ENCODE measurements at places on chromosomes 13 and 19.

DNA sequence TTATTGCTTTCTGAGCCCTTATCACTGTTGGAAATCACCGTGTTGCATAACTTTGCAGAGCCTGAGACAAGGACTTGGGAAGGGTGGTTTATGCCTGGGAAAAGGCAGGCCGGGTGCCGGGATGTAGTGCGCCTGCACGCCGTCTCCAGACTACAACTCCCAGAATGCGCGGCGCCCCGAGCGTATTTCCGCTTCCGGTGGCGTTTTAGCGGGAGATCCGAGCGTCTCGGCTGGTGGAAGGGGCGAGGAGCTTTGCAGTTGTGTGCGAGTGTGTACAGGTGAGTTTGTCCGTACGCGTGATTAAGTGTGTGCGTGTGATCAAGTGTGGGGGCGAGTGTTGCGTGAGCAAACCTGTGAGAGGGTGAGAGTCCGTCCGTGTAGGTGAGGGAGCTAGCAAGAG, 75.4 kb downstream of the PEG3 start:
- no peak for DNase-seq

DNA sequence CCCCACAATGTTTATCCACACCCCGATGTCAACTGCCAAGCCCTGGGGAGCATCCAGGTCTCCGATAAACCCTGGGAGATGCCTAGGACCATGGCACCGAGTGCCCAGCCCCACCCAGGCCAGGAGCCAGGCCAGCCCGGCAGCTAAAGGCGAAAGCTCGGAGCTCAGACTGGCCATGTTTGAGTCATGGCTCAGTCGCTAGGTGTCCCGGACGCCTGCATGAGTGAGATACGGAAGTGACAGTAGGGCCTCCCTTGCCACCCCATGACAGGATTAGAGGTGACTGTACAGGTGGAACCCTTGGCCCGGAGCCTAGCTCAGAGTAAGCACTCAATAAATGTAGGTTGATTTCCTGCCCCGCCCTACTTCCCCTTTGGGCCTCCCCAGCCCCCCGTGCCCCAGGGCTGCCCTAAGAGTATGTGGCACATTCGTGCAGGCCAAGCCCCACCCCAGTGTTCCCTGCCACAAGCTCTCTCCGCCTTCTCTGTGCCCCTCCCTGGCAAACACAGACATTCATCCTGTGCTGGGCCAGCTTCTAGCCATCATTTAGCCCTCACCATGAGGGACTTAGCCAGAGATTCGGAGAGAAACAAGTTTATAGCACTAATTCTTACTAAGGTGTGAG, 5.8 kb upstream of the TPM4 start:
- DNase-seq, result peak; percentile 98

DNA sequence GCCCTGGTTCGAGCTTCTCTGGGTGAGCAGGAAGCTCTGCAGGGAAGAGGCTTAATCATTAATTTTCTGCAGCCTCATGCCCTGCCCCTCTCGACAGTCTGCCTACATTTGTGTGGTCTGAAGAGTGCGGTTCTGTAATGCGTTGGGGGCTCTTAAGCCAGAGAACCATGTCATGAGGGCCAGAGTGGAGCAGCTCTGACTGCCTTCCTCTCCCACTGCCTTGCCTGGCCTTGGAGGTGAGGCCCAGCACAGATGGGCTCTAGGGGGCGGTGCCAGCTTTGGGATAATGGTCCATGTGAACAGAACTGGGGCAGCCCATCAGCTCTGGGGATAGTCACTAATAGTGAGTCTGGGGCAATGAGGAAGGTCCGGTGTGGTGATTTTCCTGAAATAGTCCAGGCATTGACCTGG, 5.7 kb downstream of the FGF9 start:
- DNase-seq, result no peak

DNA sequence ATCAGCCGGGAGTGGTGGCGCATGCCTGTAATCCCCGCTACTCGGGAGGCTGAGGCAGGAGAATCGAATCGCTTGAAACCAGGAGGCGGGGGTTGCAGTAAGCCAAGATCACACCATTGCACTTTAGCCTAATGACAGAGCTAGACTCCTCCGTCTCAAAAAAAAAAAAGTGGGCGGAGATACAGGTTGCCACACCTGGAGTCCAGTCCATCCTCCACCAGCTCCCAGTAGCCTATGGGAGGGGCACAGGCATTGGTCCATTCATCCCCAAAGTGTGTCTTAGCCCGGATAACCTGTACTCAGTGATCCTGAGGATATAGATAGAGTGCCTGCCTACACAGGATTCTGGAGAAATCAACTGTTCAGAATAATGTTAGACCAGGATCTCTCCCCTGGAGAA, 3.4 kb upstream of the DOT1L start:
- DNase-seq, result no peak

DNA sequence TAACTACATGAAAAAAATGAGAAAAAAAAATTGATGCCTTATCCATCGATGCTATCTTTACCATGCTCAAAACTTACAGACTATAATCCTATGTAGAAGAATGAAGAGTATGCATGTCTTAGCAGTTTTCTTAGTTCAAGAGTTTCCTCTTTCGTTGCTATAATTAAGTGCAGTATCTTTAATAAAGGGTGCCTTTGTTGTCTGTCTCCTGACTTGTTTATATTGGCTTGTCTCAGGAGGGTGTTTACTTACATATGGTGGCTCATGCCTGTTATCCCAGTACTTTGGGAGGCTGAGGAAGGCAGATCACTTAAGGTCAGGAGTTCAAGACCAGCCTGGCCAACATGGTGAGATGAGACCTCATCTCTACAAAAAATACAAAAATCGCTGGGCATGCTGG, 44.3 kb downstream of the MTMR6 start:
- DNase-seq, result no peak

DNA sequence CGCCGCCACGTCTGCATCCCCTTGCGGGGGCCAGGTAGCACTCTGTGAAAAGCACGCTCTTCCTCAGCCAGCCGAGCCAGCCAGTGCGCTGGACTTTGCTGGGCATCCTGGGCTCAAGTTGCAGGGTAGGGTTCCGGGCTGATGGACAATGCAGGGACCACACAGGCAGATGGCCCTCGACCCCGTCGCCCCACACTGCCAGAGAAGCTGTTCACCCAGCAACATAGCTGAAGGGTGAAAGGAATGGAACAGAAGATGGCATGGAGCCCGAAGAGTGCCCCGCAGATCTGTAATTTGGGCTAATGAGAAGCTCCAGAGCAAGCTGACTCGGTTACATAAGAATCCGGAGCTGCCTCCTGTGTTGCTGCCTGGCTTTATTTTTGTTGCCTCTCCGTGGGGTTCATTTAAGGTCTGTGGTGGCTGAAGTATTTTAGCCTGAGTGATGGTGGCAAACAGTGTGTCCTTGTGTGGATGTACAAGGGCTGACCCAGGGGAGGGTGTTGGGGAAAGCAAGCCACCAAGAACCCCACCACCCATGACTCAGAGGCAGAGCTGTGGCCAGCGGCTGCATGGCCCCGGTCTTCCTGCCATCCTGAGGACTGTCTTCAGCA, 105.8 kb downstream of the SOX1 start:
- no peak for DNase-seq

DNA sequence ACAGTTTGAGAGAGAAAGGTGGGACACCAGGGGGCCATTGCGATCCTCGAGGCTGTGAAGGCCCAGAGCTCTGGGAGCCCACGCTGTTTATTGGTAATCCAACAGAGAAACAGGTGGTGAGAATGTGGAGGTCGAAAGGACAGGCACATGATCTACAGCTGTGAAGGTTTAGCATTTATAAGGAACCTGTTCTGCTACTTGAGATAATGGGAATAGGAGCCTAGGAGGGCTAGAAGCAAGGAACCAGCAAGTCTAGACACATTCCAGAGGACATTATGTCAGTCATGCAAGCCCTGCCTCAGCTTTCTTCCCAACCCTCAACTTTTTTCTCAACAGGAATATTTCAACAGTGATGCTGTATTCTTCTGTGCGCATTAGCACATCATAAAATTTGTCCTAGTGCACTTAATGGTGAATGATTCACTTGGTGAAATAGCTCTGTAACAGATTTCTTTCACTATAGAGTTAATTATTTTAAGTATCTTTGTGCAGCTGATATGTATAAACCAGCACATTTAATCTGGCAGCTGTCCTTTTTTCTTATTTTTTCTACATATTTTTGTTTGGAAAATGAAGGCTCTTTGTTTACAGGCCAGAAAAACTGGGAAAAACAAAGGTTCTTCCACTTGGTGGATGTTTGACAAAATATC, 25.4 kb downstream of the ZNF90 start:
- no peak for DNase-seq

DNA sequence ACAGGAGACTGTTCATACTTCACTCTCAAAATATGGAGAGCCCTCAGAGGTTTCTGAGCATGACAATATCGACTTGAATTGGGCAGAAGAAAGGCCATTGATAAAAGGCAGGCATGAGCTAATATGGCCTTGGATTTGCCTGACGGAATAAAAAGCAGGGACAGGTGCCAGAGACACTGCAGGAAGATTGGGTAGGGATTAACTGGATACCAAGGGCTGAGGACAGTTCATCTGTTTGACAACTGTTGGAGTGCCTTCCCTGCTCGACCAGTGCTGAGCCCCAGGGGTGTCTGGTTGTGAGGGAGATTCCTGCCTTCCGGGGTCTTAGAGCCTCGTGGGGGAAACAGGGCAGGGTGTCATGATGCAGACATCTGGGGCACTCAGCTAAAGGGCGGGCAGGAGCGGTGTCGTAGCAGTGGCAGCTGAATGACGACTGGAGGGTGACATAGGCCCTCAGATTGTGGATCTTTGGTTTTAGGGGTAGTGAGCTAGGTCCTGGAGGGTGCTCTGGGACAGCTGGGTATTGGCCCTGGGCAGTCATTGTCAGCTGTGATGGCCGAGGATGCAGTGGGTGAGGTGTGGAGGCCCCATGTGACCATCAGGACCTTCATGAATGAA, 12.3 kb downstream of the GATAD2A start:
- no peak for DNase-seq

DNA sequence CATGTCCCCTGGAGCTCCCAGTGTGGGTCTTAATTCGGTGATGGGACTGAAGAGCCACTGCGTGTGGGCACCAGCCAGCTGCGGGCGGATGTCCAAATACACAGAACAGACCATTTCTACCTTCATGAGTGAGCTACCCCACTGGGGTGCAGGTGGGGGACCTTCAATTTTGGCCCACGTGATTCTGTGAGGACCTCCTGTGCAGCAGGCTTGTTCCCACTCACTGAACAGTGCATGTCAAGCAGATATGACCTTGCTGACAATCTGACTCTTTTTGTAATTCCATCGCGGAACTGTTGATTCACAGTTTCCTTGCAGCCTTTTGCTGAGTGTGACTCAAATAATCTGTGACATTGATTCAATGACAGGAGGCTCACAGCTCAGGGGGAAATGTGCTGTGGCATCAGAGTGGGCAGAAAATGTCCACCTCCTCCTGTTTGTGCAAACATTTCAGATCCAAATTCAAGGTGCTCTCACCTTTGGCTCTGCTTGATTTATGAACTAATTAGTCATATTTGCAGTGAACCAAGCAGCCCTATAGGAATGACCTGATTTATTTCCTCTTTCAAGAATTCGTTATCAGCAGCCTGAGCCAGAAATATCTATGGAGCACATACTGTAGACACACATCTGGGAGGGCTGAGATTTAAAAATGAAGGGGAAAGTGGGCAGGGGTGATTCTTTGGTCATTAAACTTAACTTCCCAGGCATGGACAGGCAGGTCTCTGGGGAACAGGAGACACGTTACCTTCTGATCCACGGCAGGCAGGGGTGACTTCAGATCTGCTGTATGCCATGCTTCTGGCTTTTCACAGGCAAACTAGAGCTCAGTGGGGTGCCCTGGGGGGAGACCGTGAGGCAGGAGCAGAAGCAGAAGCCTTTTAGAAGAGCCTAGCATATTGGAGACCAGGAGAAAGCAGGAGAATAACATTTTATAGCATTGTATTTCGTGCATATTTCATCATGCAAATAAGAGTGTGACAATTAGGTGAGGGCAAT, 170.0 kb upstream of the KL start:
- DNase-seq, result no peak

DNA sequence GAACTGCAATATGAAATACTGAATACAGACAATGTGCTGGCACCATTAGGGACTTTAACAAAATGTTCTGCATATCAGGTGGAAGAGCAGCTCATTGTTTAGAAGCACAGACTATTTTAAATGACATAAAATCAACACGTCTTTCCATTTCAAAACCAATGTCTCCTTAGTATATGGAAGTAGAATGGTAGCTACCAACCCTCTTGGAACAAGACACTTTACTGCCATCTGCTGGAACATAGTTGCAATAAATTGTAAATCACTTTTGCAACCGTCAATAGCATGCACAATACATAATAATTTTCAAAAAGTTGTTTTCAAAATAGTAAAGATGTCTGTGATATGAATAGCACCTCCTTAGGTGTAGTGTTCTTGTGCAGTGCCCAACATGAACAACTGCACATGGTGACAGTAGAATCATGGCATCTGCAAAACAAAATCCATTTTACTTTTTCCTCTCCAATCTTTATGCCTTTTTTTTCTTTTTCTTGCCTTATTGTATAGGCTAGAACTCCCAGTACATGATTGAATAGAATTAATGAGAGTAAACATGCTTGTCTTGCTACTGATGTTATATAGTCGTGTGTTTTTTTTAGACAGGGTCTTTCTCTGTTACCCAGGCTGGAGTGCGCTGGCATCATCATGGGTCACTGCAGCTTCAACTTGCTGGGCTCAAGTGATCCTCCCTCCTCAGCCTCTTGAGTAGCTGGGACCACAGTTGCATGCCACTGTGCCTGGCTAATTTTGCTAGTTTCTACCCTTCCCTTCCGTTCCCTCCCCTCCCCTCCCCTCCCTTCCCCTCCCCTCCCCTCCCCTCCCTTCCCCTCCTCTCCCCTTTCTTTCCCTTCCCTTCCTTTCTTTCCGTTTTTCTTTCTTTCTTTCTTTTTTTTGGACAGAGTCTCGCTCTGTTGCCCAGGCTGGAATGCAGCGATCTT, 7.8 kb upstream of the LYPD5 start:
- DNase-seq, result no peak

GRCh38 chr19:792306-792885, 4.9 kb upstream of the PTBP1 start:
- DNase-seq, result no peak

DNA sequence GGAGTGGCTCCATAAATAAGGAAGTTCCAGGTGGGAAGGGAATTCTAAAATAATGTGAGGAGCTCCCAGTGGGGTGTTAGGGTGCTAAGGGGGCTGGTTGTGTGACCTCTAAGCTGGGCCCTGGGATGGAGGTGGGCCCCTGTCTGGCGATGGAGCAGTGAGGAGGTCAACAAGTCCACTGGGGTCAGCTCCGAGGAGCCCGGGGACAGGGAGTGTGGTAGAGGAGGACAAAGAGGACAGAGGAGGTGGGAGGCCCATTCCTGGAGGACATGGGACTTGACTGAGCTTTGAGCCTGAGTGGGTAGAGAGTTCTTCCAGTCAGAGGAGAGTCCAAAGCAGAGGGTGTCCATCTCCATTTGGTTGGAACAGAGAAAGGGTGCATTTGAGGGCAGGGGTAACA, 390.2 kb downstream of the TSHZ3 start:
- DNase-seq, result no peak

DNA sequence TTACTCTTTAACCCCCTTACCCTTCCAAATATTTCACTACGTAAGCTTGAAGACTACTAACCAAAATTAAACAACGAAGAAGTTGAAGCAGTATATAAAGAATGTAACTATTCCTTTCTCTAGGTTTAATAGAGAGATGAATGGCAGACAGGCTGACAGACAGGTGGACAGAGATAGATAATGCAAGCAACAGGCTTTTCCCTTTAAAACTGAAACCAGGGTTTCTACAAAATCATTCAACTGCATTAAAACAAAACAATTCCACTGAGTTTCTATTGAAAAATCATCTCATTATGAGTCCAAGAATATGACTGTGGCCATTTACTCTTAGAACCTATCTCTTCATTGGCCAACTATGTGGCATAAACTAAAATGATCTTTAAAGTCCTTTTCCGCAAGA, 15.2 kb downstream of the LNX2 start:
- DNase-seq, result no peak

Measured in CD4-positive, alpha-beta T cell (primary cell).